Cerebellar cortex (tissue), 1 donor: ENCODE measurements at places on chromosomes 7 and 10.

DNA sequence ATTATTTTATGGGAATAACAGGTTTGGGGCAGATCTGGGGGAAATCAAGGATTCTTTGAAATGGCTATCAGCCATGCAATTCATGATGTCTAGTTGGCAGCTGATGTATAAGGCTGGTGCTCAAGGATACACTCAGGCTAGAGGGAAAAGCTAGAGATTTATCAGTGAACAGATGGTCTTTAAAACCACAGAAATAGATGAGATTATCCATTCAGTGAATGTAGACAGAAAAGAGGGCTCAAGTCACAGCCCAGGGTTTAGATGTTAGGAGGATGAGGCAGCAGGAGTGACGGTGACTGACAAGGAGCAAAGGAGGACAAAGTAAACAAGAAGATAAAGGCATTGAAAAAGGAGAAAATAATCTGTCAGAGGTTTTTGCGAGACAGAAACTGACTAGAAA, 238.7 kb downstream of the CDK14 start:
- DNase-seq = peak; percentile 51

DNA sequence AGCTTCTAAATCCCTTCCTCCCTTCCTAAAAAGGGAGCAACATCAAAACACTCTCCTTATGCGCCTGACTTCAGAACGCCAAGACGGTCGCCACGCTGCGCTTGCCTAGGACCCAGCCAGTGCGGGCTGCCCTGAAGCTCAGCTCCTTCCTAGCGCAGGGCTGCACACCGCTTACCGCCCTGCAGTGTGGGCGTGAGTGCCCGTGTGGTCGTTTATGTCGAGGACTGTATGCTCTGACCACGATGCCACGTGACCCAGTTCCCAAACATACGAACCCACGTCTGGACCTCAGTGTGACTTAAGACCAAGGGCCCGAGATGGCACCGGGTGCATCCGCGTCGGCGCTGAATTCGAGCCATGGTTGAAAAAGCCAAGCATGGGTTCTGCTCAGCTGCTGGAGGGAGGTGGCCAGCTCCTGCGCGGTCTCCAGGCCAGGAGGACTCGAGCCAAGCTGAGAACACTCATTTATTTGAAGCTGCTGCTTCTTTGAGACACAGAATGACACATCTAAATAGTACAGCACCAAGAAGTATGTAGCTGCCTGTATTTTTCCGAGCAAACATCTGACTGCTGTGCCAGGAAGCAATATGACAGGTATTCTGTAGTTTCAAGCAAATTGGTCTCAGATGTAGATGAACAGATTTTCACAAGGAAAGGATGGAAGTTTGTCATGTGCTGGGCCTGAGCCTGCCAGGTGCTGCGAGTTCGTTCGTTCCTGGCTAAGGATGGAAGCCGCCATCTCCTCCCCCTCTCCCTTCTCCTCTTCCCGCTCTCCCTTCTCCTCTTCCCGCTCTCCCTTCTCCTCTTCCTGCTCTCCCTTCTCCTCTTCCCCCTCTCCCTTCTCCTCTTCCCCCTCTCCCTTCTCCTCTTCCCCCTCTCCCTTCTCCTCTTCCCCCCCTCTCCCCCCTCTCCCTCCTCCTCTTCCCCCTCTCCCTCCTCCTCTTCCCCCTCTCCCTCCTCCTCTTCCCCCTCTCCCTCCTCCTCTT, 184.7 kb downstream of the EBF3 start:
- no peak for DNase-seq

GRCh38 chr10:69803809-69804208, 2.1 kb downstream of the COL13A1 start:
- DNase-seq = peak; percentile 61

GRCh38 chr7:55425141-55425752, 60.1 kb downstream of the LANCL2 start:
- no peak for DNase-seq

GRCh38 chr10:124082555-124082954, 10.8 kb downstream of the CHST15 start:
- DNase-seq = no peak

- no peak for DNase-seq
These were observed 68.2 kb upstream of the INPP5A start for GRCh38 chr10:132469197-132469884.

DNA sequence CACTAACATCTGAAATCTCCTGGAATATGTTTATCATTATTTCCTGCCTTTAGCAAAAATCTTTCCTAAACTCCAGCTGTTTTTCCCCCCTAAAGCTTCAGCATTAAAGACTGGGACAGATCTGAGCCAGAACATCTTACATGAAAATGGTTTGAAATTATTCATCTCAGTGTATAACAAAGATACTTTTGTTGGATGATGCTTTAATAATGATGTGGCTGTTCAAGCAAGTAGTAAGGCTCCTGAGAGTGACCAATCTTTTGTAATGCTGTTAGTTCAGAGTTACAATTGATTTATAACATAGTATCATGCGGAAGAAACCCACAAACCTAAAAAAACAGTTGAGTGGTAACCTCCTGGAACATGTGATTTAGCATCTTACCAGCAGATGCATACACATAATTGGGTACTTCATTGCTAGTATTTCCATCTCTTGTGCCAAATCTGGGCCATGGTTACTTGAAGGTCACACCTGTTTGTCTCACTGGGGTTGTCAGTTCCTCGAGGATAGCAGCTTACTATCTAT, 1.5 kb downstream of the BZW2 start:
- DNase-seq = peak; percentile 24

- DNase-seq = no peak
These were observed 52.1 kb downstream of the ADD3 start for GRCh38 chr10:110059925-110060324.

DNA sequence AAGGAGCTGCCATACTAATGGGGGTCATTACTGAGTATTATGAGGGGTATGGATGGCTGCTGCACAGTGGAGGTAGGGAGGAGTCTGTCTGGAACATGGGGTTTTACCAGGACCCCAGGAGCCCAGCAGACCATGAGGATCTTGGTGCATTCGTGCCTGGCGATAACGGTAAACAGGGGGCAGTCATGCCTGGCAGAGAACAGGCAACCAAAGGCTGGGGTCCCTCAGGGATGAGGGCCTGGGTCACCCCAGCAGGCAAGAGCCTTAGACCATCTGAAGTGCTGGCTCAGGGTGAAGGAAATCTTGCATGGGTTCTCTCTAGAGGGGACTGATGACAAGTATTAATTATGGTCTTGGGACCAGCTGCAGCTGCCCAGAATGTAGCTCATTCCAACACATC, 46.1 kb downstream of the MYL10 start:
- DNase-seq = no peak

DNA sequence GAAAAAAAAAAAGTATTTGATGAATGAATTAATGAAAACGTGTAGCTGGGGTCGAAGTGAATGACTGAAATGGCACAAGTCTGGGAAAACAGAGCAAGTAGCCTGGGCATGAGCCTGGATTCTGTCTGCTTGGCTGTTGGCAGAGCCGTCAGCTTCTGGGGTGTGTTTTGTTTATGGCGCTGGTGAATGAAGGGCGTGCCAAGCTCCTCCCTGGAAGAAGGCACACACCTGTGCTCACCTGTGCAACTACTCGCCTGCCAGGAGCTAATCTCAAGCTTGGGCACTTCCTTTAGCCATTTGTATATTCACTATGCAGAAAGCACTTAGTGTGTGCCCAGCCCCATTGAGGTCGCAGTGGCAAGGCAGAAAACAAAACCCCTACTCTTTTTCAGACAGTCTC, 74.1 kb downstream of the GTF2IRD1 start:
- DNase-seq = no peak

DNA sequence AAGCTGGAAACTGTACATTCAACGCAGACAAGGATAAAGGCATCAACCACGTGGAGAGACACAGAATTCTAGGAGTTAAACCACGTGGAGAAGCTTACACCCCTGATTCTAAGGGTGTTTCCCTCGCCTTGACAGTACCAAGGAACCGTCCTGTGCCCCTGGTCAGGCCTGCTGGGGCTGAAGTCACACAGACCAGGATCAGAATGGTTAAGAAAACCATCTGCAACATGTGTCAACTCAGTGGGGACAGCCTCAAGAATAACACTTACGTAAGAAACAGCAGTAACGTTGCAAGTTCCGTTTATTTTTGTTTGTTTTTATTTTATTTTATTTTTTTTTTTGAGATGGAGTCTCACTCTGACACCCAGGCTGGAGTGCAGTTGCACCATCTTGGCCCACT, 55.6 kb downstream of the CHST15 start:
- DNase-seq = no peak

GRCh38 chr7:102991540-102992214, 78.9 kb downstream of the LRRC17 start:
- DNase-seq = no peak

GRCh38 chr10:1631282-1631681, 106.0 kb downstream of the ADARB2 start:
- no peak for DNase-seq

GRCh38 chr7:33873981-33874750, 31.2 kb upstream of the BMPER start:
- DNase-seq = no peak

DNA sequence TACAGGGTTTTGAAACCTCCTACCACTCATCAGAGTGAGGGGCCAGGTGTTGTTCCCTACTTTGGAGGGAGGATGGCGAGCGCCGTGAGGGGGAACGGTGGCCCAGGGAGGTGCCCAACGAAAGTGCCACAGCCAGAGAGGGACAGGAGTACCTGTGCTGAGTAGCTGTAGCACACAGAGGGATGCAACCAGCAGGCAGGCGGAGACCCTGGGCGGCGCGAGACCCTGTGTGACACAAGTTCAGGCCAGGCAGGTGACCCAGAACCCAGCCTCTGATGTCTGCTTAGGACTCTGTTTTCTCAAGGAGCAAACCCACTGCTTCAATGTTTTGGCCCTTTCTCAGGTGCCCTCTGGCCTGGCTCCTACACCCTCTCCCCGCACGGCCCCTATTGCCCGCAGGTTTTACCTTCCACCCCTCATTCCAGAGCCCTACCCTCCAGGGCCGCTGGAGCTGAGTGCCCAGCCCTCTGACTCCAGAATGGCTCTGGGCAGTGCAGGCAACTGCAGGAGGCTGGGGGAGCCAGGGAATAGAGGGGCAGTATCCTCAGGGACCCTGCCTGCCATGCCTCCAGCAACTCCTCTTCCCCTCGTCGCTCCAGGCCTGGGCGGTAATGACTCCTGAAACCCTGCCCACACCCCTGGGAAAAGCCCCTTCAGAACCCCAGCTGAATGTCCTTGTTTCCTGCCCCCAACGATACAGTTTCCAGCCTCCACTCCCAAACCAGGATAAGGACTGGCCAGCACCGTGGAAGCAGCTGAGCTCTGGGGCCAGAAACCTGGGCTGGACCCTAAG, 164.1 kb upstream of the RHEB start:
- no peak for DNase-seq
